Keratinocyte (primary cell): ENCODE measurements at places on chromosomes 4 and X. TPM values are rescaled to one million over a fixed set of nuclear protein-coding genes. Genes with fewer than 3 reads are reported as not detected.

GRCh38 chrX:16552546-16552945 is 97.4 kb upstream of the S100G start:
- DNase-seq: peak; percentile 32

Gene FAM47E
- polyA plus RNA-seq: 0.16 to 0.29 TPM (median 0.28 TPM) in 3 replicates

- no peak for DNase-seq
Observed at GRCh38 chrX:74540635-74541249, 73.7 kb downstream of the RLIM start.

DNA sequence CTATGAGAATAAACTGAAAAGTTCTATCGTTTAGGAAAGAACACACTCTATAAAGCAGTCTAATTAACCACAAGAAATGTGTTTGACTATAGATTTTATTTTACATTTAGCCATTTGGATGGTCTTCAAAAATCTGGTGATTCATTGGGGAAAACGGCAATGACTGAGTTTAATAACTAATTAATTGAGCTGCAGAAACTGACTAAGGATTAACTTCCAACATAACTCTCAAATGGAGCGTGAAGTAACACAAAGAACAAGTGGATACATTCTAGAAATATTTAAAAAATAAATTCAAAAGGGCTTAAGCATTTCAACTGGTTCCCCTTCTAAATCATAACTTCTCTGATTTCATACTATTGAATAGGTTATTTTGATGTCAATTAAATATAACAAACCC is 1582.4 kb downstream of the PCDH18 start:
- DNase-seq: no peak

DNA sequence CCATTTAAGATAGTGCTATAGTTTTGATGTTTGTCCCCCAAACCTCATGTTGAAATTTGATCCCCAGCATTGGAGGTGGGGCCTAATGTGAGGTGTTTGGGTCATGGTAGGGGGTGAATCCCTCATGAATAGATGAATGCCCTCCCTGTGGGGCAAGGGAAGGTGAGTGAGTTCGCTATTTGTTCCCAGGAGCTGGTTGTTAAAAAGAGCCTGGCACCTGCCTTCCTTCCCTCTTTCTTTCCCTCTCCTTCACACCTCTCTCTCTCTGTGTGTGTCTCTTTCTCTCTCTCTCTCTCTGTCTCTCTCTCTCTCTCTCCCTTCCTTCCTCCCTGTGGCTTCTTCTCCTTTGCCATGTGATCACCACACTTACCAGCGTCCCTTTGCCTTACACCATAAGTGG is 160.7 kb downstream of the AASDH start:
- no peak for DNase-seq

DNA sequence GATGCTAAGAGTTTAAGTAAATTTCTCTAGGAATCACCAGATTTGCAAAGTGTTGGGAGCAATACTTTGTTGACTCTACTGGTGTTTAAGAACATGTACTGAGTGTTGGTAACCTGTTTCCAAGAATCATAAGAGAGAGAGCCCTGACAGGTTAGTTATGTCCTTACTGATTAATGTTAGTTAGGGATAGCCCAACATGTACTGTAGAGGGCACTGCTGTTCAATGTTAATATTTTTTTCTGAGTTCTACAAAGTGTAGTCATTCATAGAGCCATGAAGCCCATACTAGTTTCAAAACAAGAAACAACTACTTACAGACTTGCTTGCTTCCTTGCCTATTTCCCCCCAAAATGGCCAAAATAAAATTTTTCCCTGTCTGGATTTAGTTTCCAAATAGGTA is 11.9 kb downstream of the TMPRSS11D start:
- peak; percentile 21 for DNase-seq

- DNase-seq: no peak
Observed at GRCh38 chr4:184115399-184115798, 102.3 kb downstream of the ENPP6 start.

Gene HPF1
- 7.3 to 19.1 TPM (median 15.7 TPM) in 3 replicates for polyA plus RNA-seq

DNA sequence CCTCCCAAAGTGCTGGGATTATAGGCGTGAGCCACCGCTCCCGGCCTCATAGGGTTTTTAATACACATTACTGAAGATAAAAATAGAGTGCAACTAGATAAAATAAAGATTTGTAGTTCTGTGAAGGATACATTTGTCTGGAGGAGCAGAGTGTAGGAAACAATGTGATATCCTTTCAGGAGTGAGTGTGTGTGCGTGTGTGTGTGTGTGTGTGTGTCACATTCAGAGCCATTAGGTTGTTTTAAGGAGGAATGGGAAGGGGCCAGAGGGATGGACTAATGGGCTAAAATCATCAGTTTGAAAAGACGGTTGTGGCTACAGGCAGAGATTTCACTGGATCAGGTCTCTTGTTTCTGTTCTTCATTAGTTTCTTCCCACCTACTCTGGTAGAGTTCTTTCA is 40.0 kb downstream of the RBPJ start:
- no peak for DNase-seq

DNA sequence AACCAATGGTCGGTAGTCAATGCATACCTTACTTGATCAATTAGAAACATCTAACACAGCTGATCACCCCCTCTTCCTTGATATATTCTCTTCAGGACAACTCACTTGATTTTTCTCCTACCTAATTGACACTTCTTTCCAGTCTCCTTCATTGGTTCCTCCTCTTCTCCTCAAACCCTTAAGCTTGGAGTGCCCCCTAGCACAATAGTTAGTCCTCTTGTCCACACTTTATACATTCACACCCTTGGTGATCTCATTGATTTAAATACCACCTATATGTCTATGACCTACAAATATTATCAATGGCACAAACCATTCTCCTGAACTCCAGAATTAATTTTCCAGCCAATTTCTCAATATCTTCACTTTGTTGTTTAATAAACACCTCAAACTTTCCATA is 724.0 kb downstream of the ADGRL3 start:
- DNase-seq: no peak

DNA sequence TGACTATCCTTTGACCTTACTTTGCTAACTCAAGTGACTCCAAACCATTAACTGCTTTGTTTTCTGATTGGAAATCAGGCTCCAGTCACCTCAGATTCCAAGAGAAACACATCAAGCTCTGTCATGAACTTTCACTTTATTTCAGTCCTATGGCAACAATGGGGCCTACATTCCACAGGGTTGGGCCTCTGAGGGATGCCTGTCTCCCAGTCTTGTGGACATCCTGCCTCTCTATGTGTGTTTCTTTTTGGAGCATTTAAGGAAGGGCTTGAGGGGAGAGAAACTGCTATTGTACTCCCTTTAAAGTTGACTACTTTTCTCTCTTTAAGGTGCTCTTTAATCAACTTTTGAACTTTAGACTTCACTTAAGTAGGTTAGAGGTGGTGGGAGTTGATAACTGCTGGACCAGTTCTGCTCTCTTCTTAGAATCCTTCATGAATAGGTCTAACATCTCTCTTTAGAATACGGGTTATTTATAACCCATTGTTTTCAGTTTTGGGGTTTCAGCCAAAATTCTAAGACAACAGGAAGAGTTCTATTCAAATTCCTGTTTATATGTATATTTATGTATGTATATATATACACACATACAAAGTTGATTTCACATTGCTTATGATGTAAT is 274.3 kb upstream of the NR3C2 start:
- DNase-seq: no peak

DNA sequence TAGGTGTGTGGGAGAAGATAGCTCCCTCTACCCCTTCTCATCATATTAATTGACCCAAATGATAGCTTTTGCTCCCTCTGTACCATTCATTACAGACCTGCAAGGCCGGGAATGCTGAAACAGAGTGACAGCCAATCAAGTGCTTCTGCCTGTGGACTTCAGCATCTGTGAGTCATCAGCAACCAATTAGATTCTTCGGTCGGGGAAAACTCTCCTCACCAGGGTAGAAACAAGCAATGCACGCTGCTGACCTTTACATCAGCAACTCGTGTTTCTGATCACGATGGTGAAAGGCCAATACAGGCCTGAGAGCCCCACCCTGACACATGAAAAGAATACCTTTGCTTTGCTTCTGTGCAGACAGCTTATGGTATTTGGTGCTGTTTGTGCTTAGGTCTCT is 347.2 kb upstream of the DDX53 start:
- DNase-seq: no peak

DNA sequence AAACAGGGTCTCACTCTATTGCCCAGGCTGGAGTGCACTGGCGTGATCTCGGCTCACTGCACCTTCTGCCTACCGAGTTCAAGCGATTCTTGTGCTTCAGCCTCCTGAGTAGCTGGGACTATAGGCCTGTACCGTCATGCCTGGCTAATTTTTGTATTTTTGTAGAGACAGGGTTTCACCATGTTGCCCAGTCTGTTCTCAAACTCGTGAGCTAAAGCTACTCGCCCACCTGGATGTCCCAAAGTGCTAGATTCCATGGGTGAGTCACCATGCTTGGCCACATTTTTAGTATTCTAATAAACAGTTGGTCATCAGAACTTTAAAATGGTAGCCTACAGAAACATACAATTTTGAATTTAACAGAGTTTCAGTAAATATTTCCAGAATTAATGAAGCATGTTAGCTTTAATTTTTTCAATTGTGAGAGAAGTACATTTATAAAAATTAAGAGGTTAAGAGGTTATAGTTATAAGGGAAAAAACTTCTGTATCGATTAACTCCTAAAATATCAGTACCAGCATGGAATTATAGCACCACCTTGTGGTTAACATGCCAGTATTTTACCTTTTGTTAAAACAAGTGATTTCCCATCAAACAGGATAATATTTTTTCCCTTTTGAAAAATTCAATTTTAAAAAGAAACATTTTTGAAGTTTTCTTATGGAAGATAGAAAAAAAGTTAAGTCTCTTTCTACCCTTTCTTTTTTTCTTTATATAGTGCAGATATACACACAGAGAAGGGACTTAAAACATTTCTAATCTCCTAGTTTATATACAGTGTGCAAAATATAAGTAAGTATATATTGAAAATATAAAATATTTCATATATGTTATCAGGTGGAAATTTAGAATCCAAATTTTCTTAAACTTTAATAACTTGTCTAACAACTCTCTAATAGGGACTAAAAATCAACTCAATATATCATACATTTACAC is 35.4 kb downstream of the CEP44 start:
- DNase-seq: no peak

DNA sequence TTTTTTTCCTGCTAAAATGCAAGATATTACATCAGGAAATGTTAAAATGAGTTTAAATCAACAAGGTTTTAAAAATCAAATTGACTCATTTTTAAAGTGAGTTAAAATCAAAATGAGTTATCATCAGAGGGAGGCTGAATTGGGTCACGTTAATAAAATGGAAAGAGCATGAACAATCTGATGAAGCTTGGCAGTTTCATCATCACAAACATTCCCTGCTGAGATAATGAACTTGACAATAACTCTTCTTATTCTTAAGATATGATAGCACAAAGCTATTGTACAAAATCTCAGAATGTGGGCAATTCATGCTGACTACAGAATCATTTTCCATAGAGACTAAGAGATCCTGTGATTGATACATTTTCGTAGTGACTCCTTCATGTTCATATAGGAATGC is 1086.7 kb downstream of the STIM2 start:
- no peak for DNase-seq

Gene HPSE
- polyA plus RNA-seq: 1.9 to 5.7 TPM (median 3.4 TPM) in 3 replicates

GRCh38 chrX:69493193-69493592 is 10.9 kb upstream of the NALF2 start:
- no peak for DNase-seq

DNA sequence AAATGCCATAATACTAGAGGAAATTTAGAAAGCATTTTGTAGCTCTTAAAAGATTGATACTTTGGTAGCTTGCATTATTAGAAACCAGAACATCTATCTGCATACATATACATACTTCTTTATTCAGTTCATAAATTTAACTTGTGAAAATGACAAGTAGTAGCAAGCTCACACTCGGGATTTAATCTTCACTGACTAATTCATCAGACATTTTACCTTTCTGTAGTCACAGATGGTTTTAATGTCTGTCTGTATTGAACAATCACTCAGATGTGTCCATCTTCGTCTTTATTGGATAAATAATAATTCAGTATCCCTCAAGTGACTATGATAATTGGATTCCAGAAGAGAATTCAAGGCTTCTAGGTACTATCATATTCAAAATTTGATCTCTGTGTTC is 232.3 kb downstream of the TENM3 start:
- no peak for DNase-seq

DNA sequence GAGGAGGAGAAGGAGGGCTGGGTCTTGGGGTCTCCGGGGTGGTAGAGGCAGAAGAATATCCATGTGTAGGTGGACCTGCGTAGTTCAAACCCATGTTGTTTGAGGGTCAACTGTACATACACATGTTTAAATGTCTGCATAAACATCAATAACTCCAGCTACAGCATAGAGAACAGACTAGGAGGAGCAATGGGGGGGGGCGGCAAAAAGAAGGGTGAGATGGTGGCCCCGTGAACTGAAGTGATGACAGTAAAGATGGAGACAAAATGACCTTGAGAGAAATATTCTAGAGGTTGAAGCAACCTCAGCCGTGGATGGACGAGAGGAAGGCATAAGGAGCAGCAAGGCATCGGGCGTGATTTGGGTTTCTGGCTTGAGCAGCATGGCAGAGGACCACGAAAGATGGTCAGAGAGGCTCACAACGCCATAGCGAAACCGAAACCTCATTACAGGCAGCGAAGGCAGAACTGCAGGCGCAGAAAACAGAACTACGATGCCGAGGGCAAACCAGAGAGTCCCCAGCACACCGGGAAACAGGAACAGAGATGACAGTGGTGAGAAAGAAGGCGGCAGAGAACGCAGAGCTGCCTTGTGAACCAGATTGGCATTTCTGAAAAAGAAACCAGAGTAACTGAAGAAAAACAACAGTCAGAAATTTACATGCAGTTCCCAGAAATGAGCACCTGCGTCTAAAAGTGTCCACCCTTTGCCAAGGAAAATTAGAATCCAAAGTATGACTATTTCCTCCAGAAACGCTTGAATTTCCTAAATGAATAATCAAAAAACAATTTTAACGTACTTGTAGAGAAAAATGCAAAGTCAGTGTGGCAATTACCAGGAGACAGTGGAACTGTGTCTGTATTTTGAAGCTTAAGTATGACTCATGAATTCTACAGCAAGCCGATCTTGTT is 50.3 kb upstream of the ENPP6 start:
- peak; percentile 81 for DNase-seq

DNA sequence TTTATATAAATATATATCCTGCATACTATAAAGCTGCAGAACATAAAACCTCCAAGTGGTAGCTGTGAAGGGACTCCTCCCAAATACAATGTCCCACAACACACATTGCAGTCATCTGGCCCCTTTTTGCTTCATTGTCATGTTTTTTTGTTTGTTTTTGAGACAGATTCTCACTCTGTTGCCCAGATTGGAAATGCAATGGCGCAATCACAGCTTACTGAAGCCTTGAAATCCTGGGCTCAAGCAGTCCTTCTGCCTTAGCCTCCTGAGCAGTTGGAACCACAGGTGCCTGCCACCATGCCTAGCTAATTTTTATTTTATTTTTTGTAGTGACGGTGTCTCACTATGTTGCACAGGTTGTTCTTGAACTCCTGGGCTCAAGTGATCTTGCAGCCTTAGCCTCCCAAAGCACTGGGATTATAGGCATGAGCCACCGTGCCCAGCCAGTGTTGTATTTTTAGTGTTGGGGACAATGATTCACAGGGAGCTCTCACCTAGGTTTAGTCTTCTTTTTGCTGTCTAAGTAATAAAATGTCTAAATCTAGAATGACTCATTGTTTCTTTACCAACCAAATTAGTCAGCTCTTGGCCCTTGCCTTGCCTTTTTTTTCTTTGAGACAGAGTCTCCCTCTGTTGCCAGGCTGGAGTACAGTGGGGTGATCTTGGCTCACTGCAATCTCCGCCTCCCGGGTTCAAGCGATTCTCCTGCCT is 24.0 kb upstream of the XIAP start:
- no peak for DNase-seq

GRCh38 chrX:80812176-80812575 is 2.5 kb upstream of the BRWD3 start:
- no peak for DNase-seq

- DNase-seq: no peak
Observed at GRCh38 chr4:136664988-136665387, 867.3 kb downstream of the PCDH18 start.
